Brain pericyte (primary cell): ENCODE measurements at places on chromosomes 5 and 9.
A peak's percentile ranks its signal among the peaks of the same experiment; 100 is the strongest.

DNA sequence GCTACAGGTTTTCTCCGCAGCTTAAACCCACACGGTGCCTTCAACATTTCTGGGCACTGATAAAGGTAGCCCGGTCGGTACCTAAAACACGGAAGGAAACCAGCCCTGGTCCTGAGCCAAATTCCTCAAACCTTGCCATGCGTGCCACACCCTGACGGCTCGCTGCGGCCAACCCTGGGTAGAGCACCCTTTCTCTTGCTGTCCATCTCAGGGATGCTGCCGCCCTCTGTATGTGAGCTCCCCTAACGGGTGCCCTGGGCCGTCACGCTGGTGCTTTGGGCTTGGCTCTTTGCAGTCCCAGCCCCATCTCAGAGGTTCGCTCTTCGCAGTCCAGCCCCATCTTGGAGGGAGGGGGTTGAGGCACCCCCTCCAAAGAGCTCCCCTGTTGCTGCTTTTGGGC lies 43.9 kb downstream of the PNPLA7 start:
- DNase-seq, result no peak

GRCh38 chr5:103605277-103605676 lies 42.7 kb upstream of the NUDT12 start:
- no peak for DNase-seq

DNA sequence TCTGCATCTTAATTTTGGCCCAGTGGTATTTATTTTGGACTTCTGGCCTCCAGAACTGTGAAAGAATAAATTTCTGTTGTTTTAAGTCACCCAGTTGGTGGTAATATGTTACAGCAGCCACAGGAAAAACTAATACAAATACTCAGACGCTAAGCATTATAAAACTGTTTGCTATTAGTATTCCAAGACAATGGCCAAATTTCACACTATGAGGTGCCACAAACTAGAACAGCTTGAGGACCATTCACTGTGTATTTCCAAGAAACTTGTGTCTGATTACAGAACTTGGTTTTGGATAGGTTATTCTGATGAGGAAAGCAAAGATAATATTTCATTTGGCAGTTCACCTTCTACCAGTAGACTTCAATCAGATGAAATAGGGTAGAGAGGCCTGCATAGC lies 16.3 kb upstream of the ISOC1 start:
- DNase-seq, result no peak

DNA sequence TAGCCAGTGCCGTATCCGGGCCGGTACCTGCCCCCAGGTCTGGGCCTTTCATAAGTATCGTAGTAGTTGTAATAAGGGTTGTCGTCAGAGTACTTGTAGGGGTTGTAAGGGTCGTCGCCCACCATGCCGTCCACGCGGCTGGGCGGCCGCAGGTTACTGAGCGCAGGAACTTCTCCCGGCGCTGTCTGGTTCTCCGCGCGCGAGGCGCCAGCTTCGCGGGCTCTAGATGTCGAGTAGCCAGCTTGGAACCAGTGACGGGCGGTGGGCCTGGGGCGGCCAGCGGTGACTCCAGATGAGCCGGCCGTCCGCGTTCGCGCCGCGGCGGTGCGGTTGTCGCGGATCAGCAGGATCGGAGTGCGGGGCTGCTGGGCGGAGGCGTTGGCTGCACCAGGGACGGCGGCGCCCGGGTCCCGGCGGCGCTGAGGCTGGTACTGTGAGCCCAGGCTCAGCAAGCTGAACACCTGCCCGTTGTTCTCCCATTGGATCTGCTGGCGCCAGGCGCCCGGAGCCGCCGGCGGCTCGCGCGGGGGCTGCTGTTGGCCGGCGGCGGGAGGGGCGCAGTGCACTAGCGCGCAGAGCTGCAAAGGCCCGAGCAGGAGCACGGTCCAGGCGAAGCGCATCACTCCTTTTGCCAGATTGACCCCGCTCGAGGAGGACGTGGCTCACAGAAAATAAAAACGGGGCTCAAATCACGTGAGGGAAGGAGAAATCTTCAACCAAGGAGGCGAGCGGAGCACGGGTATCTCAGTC lies 518 bp downstream of the LOX start:
- DNase-seq, result no peak

GRCh38 chr9:27451207-27451797 lies 72.8 kb upstream of the IFNK start:
- DNase-seq, result no peak

- no peak for DNase-seq
Measured at GRCh38 chr5:131068076-131068475, 97.0 kb downstream of the HINT1 start.

DNA sequence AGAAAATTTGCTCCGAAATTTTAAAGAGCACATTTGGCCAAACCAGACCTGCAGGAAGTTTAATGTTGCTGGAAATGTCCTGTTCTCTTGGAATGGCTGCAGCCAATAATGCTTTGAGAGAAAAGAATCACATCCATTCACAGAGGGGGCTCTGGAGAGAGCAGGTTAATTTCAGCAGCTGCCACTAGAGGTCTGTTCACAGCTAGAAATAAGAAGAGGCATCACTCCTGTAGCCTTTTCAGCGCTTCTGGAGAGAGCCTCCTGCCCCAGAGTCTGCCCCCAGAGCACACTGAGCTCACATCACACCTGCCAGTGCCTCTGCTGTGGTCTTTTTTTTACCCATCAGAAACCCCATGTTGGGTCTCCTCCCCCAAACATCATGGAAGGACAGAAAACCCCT lies 124.8 kb upstream of the RAD23B start:
- no peak for DNase-seq

DNA sequence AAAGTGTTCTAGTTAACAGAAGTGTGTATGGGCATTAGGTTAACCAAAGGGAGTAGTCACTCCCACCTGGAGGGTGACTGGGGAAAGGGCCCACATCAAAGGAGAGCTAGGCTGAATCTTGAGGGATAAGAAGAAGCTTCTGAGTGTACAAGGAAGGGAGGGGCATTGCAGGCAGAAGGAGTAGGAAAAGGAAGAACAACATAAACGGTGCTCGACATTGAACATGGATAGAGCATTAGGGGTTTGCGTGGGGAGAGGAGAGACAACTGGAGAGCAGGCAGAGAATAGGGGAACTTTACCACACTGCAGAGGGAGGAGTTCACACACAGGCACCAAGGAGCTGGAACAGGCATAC lies 5.3 kb upstream of the GLRX start:
- no peak for DNase-seq

GRCh38 chr9:133004091-133004998 lies 25.9 kb downstream of the GFI1B start:
- DNase-seq, result no peak

DNA sequence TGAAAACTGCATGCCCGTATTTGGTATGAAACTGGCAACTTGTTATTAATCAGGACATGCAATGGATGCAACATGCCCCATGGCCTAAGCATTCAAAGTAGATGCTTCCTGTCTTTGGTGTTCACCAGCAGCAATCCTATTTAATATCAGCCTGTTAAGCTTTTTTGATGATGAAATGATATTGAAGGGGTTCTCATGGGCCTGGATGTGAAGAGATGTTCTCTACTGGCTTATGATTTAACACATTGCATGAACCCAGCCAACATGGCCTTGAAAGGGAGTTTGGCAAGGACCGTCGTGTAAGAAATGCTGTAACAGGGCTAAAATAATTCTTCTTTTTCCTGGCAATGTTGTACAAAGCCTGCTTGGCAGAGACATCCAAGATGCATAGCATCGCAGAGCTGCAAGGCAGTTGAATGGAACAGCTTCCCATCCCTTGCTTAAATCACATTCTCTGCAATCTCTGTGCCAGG lies 111.2 kb downstream of the SMARCA2 start:
- DNase-seq, result no peak

DNA sequence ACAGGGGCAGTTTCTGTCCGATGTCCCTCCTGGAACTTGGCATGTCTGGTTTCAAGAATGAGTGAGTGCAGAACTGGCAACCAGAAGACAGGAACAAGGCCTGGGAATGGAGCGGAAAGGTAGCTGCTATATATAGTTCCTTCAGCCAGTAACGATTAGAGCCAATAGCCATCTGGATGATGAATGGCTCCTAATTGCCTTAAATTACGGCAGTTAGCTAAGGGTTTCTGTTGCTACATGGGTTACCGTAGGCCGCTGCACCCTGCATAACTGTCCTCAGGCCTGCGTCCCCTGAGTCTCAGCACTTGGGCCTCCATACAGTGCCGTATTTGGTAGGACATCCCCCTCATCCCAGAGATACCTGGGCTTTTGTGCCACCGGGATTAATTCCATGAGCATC lies 29.4 kb downstream of the WWC1 start:
- no peak for DNase-seq

DNA sequence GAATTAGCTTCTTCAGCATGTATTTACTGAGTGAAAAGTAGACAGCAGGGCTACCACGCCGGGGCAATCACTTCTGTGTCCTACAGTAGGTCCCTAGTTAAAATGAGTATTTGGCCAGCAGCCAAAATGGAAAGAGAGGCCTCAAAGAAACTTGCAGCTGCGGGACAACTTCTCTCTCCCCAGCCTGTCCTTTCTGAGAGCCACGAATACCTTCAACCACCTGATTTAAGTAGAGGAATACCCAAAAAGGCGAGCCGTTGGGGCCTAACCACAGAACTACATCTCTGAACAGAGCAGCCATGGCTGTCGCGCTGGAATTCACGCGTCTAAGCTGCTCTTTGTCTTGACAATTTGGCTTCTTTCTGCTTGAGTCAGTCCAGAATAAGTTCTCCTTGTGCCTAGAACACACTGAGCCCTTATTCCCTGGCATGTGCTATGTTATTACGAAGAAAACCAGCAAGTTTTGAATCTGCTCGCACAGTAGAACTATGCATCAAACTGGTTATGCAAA lies 43.8 kb upstream of the GOLPH3 start:
- no peak for DNase-seq

DNA sequence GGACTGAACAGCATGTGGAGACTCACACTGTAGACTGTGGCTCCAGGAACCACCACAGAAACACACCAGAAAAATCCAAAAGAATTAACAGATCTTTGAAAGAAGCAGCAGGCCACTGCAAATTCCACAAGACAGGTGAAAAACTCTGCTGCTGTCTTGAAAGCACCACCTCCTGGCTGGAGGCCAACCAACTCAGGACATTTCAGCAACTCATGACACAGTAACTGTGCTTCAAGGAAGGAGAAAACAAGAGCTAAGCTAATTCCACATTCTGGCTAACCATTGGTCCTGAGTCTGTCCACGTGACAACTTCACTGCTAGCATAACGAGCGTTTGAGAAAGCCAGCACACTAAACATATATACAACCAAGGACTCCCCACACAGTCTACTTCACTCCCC lies 625.1 kb downstream of the PRELID2 start:
- DNase-seq, result no peak

DNA sequence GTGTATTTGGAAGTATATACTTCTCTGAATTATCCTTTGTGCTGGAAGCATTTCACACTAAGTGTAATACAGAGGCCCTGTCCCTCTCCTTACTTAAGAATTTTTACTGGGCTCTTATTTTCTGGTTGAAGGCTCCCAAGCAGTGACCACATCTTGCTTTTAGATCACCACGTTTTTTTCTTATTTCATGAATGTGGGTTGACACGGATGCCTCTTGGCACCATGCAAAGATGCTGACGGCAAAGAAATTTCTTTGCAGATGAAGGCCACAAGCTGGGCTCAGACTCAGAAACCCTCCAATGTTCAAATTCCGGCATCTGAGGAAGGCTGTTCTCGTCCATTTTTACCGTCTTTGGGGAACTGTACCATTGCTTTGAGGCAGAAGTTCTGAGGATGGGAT lies 168.5 kb downstream of the HMHB1 start:
- no peak for DNase-seq

- no peak for DNase-seq
Measured at GRCh38 chr5:158563760-158564390, 535.8 kb downstream of the EBF1 start.

- DNase-seq, result no peak
Measured at GRCh38 chr9:125760537-125760936, 13.4 kb downstream of the PBX3 start.

DNA sequence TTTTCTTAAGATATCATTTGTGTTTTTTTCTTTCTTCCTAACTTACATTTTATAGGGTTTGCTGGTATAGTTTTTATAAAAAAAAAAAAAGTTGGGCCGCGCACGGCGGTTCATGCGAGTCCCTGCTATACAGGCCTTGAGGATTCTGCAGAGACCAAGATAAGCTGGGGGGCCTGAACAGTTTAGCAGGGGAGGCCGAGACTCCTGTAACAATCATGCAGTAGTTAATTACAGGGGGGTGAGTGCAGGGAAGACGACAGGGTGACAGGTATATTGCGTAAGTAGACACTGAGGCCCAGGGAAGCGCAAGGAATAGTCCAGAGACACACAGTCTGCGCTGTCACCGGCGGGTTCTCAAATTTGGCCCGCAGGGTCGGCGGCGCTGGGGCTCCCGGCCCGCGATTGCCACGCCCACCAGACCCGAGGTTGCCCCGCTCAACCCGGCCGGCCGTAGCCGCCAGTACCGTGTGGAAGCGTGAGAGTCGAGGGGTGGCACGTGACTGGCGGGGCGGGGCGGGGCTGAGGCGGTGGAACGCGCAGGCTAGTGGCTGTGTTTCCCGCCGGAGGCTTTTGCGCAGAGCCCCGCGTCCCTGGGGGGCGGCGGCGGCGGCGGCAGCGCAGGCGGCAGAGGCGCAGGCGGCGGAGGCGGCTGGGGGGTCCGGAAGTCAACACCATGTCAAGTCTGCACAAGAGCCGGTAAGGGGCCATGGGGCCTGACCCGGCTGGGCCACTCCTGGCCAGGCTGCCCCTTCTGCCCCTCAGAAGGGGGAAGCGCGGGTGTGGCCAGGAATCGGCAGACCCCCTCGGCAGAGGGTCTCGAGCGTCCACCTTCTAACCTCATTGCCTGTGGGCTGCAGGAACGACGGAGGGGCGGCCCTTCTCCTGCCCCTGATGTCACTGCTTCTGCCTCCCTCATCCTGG lies at the start of gene TBC1D13:
Gene TBC1D13 (plus strand): TSS at position 573 of the 921 bp plus-strand sequence. CDS start 101 bp downstream, at position 674.
- peak; percentile 29 for DNase-seq

DNA sequence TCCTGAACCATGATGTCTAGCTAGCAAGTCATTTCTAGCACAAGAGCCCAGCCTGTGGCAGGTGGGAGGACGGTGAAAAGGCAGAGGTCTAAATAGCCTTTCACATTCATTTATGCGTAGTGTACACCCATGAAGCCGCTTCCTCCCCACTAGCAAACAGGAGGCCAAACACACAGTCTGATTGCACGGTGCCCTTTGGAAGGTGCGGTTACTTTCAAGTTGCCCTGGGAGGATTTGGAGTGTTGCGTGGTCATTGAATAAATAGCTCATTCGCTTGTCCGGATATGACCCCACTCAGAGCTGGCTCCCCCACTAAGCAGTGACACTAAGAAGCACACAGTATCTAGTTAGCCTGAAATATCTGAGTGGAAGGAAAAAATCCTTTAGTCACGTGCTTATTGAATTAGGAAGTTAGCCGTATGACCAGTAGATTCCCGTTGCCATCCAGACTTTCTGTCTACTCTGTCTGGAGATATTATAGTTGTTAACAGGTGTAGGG lies 664 bp upstream of the ARSB start:
- no peak for DNase-seq

- DNase-seq, result no peak
Measured at GRCh38 chr5:109964136-109964535, 274.4 kb downstream of the MAN2A1 start.

- no peak for DNase-seq
Measured at GRCh38 chr9:116005205-116005604, 148.4 kb upstream of the PAPPA start.
